KBM-7 (cell line): ENCODE measurements at places on chromosomes 6 and 20.
A peak's percentile ranks its signal among the peaks of the same experiment; 100 is the strongest.

DNA sequence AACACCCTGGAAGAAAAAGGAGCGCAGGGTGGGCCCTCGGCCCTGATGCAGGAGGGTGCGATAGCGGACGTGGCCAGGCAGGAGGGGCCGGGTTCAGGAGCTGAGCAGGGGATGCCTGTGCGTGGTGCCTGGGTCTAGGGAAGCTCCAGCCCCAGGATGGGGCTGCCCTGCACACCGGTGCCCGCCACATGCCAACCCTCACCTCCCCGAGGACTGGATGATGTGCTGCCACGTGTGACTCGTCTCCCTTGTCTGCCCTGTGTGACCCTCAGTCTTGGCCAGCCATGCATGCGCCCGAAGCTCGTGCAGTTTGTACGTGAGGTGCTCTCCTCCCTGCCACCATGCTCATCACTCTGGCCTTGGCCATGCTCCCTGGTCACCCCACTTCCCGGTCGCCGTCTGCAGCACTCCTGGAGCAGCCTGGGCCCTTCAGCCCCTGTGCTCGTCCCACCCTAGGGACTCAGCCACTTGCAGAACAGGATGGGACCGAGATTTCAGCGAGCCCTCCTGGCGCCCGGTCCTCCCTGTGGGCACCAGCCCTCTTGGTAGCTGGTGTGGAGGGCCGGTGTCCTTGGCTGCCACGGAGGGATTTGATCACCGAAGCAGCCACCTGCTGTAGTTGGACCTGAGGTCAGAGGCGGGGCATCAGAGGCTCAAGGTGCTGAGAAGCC is 4.3 kb upstream of the COL20A1 start:
- DNase-seq = no peak

DNA sequence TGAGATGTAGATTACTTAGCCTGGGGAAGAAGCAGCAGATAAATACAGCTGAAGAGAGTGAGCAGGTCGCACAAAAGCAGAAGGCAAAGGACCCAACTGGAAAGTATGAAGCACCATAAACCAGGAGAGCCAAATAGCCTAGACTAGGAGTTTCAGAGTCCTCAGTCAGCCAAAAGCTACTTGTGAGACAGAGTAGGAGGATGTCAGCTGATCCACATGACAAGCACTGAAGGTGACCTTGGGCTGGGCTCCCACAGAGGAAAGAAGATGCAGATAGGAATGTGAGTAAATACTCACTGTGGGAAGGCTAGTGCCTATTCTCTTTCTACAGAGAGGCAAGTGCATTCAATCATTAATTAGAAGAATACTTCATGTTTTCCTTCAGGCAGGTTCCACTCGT is 274.0 kb upstream of the POU3F2 start:
- DNase-seq = no peak

DNA sequence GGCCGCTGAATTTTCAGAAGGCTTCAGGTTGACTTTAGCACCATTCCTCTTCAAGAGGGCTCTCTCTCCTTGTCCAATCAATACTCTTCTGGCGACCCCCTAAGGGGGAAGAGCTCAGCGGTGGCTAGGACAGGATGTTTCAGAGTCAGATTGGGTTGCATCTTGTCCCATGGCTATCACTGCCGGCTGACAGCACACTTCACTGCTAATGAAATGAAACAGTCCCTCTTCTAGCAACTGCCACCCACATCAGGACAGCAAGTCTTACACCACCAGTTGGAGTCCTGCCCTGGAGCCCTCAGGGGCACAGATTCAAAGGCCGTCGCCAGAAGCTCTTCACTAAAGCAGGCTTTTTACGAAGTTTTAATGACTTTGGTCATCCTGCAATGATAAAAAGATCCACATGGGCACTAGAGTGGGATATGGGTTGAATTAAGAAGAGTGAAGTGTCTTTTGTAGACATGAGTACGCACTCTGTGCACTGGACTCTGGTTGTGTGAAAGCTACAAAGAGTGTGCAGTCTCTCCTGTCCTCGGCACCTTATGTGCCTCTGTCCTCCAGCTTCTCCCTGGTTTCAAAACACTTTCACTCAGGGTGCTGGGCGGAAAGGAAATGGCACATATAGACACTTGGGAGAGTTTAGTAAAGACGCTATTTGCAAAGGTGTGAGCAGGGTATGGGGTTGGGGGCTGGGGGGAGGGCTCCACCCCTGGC is 66.1 kb upstream of the SLC22A16 start:
- no peak for DNase-seq

- DNase-seq = no peak
These were observed 56.8 kb downstream of the TFAP2C start for GRCh38 chr20:56685879-56686278.

- DNase-seq = no peak
These were observed 195.4 kb downstream of the TFAP2A start for GRCh38 chr6:10219510-10219909.

GRCh38 chr6:141359953-141360352 is 772.8 kb upstream of the GJE1 start:
- no peak for DNase-seq

DNA sequence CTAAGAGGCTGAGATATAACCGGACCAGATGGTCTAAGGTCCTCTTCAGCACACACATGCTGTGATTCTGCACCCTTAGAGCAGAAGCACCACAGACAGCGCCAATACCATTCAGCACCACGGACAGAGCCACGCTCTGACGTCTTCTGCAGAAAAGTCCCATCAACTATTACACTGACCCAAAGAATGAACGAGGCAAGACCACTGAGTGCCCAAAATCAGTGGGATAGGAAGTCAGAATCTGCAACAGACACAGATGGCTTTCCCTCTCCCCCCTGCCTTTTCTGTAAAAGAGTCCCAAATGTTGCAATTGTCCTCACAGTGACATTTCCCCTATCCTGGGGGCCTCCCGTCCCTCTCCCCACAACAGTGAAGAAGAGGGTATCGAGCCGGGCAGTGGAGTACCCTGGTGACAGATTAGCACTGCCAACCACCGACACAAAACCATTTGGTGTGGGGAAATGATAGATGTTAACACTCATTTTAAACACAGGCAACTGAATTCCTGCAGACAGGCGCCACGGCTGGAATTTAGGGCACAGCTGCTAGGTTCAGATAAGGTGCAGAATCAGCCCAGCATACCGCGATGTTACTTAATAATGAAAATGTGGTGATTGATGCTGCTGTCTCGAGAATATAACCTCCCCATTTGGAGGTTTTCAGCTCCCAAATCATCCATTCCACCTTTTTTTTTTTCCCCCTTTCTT is 66.6 kb upstream of the CTNNBL1 start:
- DNase-seq = peak; percentile 74

GRCh38 chr20:14657266-14658005 is 320.0 kb upstream of the FLRT3 start:
- no peak for DNase-seq

DNA sequence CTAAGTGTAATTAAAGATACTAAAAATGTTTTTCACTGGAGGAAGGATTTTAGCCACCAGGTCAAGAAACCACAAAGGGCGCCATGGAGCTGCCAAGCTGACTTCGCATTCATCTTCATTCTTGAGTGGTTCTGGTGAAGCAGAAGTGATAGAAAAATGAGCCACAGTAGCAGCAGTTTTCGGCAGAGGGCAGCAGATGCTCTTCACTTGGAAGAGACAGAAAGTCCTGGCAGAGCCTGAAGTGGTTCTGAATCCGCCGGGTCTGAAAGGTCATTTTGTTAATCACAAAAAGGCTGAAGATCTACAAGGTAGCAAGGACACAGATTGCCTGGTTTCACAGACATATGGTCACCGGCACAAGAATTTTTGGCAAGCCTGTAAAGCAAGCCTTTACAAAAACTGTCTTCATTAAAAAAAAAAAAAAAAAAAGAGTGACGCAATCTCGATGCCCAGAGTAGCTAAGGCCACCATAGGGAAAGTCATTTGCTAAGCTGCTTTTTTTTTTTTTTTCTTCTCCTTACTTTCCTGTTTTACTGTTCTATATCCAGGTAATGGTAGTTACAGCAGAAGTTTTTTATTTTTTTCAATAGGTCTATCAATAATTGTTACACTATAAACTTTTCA is 345.1 kb upstream of the AGPAT4 start:
- DNase-seq = peak; percentile 27

DNA sequence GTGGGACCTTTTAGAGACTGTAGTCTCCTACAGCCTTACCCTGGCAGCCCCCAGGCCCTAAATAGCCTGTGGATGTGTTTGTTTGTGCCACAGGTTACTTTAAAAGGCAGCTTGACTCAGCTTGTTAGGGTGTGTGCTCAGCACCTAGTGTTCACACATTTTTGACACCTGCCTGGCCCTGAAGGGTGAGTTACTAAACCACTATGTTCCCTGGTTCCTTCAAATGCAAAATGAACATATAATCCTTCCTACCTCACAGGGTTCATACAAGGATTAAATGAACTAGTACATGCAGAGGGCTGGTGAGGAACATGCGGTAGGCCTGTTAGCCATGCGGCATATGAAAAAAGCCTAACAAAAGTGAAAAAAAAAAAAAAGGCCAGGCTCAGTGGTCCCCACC is 14.9 kb upstream of the TFAP2C start:
- DNase-seq = no peak

- DNase-seq = no peak
These were observed 24.0 kb downstream of the HLA-DPA1 start for GRCh38 chr6:33049323-33050013.

- DNase-seq = no peak
These were observed 118.2 kb upstream of the GJE1 start for GRCh38 chr6:142014515-142014914.

DNA sequence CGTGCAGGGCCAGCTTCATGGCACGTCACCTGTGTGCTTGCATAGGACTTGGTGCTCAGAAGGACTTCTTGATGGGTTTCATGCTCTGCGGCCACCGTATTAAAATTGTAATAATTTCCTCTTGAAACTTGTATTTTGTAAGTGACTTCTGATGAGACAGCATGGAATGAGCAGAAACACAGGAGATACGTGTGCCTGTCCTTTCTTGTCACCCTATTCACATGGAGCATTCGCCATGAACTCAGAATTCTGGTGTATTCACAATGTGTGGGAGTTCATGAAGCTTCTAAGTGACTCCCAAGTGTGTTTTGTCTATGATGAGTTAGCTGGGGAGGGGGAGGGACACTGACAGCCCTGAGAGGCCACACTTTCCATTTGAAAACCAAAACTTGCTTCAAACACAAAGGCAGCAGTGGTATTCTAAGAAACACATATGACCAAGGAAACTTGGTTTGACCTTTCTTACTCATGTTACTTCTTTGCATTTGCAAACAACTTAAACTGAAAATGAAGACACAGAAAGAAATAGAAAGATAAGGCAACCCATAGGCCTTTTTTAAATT is 92.1 kb upstream of the NEDD9 start:
- DNase-seq = peak; percentile 47

DNA sequence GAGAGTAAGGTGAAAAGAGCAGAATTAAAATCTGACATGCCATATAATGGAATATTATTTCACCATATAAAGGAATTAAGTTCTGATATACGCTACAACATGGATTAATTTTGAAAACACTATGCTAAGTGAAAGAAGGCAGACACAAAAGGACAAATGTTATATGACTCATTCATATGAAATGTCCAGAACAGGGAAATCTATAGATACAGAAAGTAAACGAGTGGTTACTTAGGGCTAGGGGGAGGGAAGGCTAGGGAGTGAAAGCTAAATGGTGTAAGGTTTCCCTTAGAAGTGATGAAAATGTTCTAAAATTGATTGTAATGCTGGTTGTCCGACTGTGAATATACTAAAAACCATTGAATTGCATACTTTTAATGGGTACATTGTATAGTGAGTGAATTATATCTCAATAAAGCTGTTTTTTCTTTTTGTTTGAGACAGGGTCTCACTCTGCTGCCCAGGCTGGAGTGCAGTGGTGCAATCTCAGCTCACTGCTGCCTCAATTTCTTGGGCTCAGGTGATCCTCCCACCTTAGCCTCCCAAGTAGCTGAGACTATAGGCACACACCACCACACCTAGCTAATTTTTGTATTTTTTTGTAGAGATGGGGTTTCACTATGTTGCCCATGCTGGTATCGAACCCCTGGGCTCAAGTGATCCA is 8.2 kb downstream of the PRPH2 start:
- DNase-seq = no peak
